Urothelium cell line (cell line): ENCODE measurements at places on chromosomes 7 and 10.

- peak; percentile 78 for DNase-seq
Observed at GRCh38 chr10:70053841-70054288, 1.2 kb downstream of the MACROH2A2 start.

GRCh38 chr10:117167346-117167788 is 29.3 kb upstream of the VAX1 start:
- no peak for DNase-seq

DNA sequence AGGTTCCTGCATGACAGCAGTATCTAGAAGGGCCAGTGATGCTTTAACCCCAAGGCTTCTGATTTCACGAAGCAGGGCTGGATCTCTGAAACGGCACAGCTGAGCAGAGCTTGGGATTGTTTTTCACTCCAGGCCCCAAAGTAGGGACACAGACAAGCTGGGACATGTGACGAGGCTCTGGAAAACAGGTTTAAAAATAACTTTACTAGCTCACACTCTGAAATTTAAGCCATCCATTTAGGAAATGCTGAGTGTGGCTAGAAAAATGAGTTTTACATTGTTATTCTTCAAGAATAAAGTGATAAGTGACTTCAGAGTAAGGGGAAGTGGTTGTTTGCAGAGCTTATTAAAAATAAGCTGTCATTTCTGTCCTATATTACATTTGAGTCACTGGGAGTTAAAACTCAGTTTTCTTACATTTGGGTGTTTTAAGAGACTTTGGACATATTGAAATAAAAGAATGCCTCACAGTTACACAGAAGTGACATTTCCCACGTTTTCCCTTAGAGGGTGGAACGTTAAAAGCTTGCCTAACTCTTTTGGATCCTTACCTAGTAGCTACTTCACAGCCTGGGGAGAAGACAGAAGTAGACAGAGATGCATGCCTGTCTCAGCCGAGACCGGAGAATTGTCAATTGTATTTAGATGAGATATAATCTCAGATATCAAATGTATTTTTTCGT is 107.8 kb downstream of the GALNT17 start:
- DNase-seq, result no peak

GRCh38 chr10:109178591-109178990 is 744.7 kb downstream of the XPNPEP1 start:
- DNase-seq, result no peak

DNA sequence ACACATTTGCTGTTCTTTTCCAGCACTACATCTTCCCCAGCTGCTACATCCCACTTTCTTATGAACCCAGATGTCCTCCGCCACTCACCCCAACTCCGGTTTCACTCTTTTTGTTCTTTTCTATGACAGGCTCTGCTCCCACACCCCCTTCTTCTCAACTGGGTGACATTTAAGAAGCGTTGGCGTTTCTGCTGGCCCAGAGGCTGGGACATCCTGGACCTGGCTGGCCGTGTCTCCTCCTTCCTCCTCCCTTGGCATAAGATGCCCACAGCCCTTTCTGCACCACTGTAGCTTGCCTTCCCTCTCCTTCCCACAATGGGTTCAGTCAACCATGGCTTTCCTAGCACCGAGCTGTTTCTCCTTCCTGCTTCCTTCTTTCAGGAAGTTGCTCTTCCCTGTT is 9.4 kb upstream of the CALML5 start:
- no peak for DNase-seq

- DNase-seq, result no peak
Observed at GRCh38 chr7:2138146-2138765, 94.5 kb downstream of the MAD1L1 start.

DNA sequence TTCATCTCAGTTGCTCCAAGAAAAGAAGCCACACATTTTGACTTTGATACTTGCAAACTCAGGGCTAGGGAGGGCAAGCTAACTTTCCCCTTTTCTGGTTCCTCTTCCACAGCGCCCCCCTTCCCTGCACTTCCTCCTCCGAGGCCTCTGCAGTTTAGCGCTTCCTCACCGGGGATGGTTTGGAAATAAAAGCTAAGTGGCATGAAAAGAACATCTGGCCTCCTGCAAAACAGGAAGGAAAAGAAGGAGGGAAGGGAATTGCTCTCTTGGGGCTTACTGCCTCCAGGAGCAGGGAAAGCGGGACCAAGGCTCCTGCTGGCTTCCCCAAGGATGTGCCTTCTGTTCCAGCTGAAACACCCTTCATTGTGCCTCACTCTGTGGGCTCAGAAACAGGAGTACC is 42.3 kb downstream of the PRKCQ start:
- DNase-seq, result no peak

DNA sequence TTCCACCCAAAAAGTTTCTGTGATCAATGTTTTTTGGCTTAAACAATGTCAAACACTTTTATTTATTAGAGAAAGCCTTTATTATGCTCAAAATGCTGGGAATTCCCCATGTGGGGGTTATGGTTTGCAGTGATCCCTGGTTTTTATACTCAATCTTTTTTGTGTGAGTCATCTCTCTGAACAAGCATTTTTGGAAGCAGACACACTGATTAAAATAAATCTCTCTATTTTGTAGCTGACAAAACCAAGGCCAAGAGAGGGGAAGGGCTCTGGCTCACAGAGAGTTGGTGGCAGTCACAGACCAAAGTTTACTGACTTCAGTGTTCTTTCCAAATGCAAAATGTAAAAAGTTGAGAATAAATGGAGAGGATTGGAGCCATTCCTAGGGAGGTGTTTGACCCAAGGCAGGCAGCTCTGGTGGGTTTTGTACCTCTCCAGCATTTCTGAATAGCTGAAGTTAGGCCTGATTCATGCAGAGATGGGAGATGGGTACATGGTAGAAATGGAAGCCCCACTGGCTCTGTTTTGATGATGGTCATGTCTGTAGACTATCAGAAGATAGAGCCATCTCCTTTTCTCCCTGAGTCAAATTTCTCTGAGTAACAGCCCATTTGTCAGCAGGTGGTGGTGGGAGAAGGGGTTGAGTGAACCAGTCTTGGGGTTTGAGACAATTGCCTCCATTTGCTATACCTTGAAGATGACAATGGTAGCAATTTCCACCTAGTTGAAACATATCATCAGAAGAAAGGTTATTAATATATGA is 45.4 kb upstream of the NAMPT start:
- DNase-seq, result peak; percentile 44

DNA sequence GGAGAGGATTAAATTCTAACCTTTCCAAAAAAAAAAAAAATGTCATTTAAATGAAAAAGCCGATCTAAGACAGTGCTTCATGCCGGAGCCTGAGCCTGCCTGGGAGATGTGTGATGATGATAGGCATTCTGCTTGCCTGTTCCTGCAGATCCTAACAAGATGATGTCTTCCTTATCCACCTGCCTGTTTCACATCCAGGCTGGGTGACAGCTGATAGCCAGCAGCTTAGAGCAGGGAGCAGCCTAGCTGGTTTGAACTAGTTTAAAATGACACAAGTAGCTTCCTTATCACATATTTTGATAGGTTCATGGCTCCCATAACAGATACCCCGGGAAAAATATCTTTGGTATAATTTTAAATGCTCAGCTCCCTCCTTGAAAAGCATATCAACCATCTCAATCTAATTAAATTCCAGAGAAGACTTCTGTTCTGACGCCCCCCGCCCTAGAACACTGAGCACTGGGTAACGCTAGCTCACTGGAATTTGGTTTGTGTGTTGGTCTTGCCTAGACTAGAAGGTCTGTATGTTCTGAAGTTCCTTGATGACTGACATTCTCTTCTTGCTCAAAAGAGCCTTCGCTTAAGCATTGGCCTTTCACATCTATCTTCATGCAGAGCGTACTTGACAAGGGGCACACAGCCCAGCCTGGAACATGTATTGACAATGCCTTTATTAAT is 96.9 kb upstream of the FGFR2 start:
- DNase-seq, result no peak

GRCh38 chr7:19133886-19134285 is 11.3 kb downstream of the FERD3L start:
- DNase-seq, result no peak

- no peak for DNase-seq
Observed at GRCh38 chr10:111822661-111823060, 360.9 kb downstream of the GPAM start.

DNA sequence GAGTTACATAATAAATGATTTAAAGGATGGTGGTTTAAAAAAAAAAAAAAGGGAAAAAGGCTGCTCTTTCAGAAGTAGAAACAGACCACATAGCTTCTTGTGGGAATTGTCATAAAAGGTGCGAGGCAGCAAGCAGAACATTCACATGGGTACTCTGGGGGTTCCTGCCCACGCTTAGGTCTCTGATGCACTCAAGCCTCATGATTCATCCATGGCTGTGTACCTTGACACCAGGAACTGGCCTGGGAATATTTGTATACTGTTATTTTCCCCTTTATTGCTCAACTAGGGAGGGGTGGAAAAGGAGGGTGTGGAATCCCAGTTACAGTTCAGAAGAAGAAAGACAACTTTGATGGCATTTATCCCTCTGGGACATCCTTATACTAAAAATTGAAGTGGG is 4.0 kb downstream of the PON2 start:
- DNase-seq, result peak; percentile 43

GRCh38 chr7:157429680-157430224 is 92.9 kb downstream of the DNAJB6 start:
- DNase-seq, result no peak

- no peak for DNase-seq
Observed at GRCh38 chr7:118745927-118746326, 521.4 kb downstream of the ANKRD7 start.

DNA sequence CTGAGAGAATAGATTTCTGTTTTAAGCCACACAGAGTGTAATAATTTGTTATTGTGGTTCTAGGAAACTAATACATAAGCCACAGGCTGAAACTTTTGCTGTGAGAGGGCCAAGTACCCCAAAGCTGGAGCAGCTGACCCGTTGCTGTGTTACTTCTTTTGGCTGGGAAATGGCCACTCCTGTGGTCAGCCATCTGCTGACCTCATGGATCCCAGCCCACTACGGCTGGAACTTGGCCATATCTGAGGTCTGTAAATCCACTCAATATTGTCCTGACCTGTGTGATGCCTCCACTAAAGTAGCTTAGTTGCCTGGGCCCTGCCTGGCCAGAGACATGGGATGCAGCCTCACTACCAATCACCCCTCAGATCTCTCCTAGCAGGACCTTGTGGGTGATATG is 17.4 kb upstream of the LOXL4 start:
- no peak for DNase-seq

GRCh38 chr7:48147078-48147591 is 24.1 kb upstream of the ABCA13 start:
- no peak for DNase-seq

GRCh38 chr10:119446441-119447277 is 95.9 kb downstream of the RGS10 start:
- DNase-seq, result no peak

- no peak for DNase-seq
Observed at GRCh38 chr7:75619636-75620035, 119.1 kb downstream of the HIP1 start.

GRCh38 chr10:118002581-118002980 is 44.2 kb downstream of the RAB11FIP2 start:
- peak; percentile 4 for DNase-seq

GRCh38 chr7:32094516-32094915 is 24.3 kb upstream of the PDE1C start:
- no peak for DNase-seq
